ENCODE measurements at places on chromosomes 7 and 10.

GRCh38 chr7:389911-390601 lies 100.1 kb downstream of the FOXL3 start:
- no peak for DNase-seq

DNA sequence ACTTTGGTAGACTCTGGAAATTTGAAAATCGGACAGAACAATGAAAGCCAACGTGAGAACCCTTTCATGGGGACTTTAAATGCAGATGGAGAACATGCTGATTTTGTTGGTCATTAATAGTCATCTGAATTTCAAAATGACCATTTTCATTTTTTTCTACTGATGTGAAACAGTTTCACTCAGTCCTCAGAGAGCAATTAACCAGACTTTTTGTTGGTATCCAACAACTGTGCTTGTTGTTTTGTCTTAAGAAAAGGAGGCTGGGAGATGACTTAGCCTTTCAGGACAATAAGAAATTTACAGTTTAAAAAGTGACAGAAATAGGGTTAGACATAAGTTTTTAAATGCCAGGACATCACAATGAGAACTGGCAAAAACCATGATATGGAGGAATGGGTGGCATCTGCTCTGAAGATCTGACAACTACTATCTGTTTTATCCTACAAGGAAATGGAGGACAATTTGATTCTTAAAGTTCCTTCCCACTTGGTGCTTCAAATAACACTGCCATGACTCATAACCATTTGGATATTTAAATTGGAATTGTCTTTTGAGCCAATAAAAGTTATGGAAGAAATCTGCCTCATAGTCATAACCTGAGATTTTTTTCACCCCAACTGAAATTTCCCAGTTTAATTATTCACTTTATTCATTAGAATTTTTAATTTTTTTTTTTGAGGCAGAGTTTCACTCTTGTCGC lies 87.2 kb upstream of the HPS1 start:
- no peak for DNase-seq

DNA sequence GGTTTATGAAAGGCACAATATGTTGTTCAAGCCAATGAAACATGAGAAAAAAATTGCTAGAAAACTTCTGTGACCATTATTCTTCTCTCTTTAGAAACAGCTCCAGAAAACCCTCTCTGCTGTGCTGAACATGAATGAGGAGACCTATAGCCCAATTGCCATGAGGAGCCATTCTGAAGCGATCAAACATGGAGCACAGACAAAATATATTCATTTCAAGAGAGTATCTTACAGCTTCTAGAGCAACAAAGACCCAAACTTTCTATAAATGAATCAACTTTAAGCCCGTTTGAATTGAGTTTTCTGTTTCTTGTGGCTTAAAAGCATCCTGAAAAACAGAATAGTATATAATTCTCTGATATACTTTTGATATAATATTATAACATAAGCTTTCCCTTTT lies 83.4 kb upstream of the UCN3 start:
- DNase-seq, result no peak

DNA sequence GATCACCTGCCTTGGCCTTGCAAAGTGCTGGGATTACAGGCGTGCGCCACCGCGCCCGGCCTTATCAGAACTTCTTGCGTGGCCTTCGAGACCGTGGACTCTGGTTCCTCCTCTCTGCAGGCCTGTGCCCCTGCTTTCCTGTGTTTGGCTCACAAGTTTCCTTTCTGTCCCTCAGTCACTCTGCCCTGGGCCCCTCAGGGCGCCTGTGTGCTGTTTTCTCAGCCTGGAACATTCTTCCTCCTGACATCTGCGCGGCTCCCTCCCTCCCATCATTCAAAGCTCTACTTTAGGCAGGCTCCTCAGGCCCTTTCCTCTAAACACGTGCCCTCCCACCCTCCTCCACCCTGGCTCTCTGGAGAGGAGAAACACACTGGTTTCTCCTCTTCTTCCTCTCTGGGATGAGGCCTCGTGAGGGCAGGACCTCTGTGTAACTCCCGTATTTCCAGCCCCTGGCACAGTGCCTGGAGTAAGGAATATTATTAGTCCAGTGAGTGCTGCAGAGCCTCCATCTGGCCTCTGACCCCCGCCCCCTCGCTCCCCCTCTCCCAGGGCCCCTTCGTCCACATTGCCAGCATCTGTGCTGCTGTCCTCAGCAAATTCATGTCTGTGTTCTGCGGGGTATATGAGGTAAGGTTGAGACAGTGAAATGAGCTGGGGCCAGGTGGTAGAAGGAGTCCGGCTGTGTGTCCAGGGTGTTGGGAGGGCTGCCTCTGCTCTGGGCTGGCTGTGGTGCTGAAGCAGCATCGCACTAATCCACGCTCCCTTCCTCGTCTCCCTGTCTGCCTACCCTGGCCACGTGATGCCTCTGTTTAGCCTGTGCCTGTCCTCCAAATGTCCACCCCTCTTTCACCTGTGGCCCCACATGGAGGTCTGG lies 7.1 kb downstream of the CLCN1 start:
- DNase-seq, result no peak

DNA sequence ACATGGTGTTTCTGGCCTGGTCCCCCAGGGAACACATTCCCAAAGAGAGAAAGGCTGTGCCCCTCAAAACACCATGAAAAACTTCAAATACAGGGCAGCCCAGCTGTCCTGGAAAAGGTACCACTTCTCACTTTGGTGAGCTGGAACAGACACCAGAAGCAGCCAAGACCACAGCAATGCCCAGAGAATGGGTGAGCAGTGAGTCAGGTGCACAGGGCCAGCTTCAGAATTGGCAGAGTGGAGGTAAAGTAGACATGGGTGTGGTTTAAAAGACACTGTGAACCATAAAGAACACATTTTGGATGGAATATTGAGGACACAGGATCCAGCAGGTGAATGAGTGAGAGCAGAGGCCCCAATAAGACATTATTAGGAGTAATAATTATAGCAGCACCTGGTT lies 51.3 kb downstream of the FAM13C start:
- no peak for DNase-seq

DNA sequence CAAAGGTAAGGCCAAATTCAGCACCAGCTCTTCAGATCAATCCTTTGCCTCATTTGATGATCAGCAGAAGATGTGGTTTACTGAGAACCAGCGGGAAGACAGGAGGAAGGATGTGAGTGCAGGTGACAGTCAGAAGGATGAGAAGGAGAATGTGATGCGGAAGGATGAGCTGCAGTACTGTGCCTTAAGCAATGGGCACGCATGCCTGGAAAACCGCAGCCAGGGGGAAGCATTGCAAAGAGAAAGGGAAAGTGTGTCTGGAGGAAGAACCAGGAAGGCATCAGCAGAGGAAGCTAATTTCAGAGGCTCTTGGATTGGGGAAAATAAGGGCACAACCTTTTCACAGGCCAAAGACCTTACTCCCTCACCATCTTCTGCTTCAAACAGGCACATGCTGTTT lies 25.7 kb downstream of the C10orf71 start:
- no peak for DNase-seq

DNA sequence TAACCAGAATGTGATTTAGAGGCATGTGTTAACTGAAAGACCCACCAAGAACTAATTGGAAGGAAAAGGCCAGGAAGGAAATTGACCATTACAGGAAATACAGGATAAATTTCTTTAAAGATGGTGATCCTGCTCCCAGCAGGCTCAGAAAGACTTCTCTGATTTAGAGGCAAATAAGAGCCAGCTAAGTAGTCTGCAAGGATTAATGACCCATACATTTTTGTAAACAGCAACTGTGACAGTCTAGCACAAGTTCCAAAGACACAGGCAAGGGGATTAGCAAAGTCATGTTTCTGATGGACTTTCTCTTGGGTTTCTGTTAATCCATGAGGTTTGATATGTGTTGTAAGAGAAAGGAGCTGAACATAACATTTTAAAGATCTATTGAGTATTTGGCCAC lies 425.0 kb downstream of the HTR7 start:
- DNase-seq, result no peak

- DNase-seq, result no peak
These were observed 28.7 kb downstream of the CSGALNACT2 start for GRCh38 chr10:43166880-43167497.

GRCh38 chr10:36423821-36424248 lies 701.6 kb upstream of the ANKRD30A start:
- DNase-seq, result no peak

DNA sequence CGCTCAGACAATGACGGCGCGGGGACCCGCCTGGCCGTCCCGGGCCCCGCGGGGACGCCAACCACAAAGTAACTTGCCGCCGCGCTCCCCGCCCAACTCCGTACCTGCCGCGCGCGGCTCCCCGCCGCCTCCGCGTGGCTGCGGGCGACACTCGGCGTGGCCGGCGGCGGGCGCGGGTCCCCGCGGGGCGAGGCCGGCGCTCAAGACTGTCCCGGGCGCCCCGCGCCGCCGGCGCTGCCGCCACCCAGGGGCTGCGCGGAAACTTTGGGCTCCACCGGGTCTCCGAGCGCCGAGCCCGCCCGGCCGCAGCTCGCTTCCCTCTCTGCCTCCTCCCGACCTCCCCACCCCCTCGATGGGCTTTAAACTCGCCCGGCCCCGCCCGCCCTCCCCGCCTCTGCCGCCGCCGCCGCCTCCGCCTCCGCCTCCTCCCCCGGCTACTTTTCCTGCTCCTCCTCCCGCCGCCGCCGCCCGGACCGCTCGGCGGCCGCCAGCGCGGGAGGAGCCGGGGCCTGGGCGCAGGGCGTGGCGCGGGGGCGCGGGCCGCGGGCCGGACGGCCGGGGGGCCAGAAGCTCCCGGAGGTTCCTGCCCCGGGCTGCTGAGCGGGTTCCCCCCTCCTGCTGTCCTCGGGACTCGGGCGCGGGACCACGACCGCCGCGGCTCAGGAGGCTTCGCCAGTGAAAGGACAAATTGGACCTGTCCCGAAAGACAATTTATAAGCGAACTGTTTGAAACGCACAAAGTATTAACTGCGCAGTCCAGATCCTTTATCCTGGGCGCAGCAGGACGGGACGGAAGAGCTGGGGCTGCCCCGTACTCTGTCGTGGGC lies 10.6 kb upstream of the GRB10 start:
- peak; percentile 77 for DNase-seq

GRCh38 chr7:5231116-5231515 lies 41.1 kb downstream of the WIPI2 start:
- no peak for DNase-seq

DNA sequence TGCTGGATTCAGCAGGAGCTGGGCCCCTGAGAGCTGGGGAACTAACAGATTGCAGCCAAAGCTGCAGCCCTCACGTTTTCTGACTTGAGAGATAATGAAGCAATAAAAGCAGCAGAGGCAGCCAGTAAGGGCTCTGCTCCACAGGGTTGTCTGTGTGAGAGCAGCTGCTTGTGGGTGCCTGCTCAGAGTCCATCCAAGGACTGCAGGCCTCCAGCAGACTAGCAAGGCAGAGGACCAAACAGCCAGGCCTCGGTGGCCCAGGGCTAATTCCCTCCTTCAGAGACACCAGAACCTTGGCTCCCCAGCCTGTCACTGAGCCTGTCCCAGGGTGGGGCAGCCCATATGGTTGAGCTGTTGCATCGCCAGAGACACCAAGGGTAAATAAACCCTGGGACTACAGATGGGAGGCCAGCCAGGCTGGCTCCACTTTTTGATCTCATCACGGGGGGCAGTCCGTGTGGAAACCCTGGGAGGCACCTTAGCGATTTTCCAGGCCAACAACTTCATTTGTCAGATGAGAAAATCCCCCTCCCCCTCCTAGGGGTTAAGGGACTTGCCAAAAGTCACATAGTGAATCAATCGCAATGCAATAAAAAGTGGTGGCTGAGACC lies 229.2 kb downstream of the WDR11 start:
- DNase-seq, result no peak

- DNase-seq, result no peak
These were observed 108.8 kb upstream of the MPP7 start for GRCh38 chr10:28411648-28412047.

- DNase-seq, result peak; percentile 28
These were observed 1.7 kb downstream of the SCRN1 start for GRCh38 chr7:29987811-29988317.

DNA sequence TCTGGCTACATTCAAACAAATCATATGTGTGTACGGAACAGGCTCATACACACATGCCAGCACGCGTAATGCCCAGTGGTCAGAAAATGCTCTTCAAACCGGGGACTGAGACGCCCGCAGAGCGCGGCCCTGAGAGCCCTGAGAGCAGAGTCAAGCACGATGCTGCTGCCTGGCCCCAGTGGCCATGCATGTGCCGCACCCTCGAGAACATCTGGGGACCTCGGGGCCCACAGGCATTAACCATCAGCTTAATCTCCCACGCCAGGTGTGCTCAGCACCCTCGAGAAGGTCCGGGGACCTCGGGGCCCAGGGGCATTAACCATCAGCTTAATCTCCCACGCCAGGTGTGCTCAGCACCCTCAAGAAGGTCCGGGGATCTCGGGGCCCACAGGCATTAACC lies 163.1 kb downstream of the PTPRN2 start:
- no peak for DNase-seq

Measured in frontal cortex (tissue), 4 donors.